Stimulated activated naive CD8-positive, alpha-beta T cell treated with anti-CD3 and anti-CD28 coated beads, Interleukin-15, amount 100 ng/mL, for 72 hours (primary cell): ENCODE measurements at places on chromosomes 3 and 15.

DNA sequence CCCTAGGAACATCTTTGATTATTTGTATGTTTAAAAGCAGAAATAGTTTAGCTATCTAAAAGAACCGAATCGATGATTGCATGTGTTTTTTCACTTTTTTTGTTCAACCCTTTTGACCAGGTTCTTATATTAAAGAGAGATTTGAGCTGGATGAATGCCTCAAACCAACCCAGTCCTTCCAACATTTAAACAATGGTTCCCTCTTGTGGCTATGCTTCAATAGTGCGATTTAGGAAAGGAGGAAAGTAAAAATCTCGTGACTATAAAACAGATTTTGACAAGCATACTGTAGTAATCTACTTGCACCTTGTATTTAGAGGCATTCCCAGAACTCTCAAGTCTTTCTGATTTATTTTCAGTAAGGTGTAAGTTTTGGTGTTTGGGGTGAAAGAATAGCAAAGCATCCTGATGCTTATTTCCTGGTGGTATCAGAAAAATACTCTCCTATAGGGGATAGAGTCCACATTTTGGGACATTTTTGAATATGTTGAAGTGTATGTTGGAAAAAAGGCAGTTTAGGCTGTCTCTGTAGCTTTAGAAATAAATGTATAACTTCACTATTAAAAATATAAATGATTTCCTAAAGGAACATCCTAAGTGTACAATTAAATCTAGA is 159.6 kb upstream of the KCNH8 start:
- no peak for DNase-seq

GRCh38 chr3:188624828-188625227 is 470.9 kb downstream of the LPP start:
- DNase-seq = no peak

DNA sequence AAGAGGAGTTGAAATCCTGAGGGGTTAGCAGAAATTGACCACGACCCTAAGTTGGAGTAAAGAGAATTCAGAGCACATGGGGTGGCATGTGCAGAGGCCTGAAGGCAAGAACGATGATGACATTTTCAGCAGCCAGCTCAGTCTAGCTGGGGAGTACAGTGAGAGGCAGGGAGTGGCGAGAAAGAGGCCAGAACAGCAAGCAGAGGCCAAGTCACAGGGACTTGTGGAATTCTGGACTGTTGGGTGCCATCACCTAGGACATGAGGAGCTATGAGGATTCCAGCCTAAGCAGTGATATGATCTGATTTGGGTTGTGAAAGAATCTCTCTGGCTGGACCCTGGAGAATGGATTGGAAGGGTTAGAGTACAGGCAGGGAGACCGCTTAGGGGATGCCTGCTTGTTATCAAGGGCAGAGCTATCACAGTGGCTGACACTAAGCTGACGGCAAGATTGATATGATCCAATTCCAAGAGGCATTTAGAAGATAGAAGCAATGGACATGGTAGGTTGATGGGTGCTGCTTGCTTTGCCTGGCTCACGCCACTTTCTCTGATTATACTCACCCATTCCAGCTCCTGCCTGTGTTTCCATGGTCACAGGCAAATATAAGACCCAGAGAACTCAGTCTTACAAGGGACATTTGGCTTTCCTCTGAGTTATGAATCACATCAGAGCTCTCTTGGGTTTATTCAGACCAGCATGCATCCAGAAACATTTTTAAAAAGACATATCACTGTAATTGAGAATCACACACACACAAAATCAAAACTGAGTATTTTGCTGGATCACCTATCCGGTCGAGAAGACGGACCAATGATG is 66.4 kb downstream of the LRTM1 start:
- no peak for DNase-seq

DNA sequence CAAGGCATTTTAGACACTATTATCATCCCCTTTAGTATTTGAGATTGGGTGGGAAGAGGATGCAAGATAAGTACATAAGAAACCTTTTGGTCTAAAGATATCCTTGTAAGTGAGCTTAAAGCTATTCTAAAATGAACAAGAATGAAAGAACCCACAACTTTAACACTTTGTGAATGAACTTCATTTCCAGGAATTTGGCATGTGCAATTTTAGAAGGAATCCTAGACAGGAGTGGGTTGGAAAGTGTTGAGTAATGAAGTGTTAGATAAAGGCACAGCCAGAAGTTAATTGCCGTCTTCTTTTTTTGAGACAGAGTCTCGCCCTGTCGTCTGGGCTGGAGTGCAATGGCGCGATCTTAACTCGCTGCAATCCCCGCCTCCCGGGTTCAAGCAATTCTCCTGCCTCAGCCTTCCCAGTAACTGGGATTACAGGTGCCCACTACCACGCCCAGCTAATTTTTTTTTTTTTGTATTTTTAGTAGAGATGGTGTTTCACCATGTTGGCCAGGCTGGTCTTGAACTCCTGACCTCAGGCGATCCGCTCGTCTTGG is 13.2 kb upstream of the TEX9 start:
- no peak for DNase-seq

- no peak for DNase-seq
These were observed 460.0 kb downstream of the PDCD6IP start for GRCh38 chr3:34258271-34258998.

DNA sequence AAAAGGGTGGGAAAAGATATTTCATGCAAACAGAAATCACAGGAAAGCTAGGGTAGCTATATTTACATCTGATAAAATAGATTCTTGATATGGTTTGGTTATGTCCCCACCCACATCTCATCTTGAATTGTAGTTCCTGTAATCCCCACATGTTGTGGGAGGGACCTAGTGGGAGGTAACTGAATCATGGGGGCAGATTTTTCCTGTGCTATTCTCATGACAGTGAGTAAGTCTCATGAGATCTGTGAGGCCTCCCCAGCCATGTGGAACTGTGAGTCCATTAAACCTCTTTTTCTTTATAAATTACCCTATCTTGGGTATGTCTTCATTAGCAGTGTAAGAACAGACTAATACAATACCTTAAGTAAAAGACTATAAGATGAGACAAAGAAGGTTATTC is 558.1 kb downstream of the RSL24D1 start:
- no peak for DNase-seq

- DNase-seq = no peak
These were observed 243.1 kb upstream of the SETMAR start for GRCh38 chr3:4060064-4060463.

DNA sequence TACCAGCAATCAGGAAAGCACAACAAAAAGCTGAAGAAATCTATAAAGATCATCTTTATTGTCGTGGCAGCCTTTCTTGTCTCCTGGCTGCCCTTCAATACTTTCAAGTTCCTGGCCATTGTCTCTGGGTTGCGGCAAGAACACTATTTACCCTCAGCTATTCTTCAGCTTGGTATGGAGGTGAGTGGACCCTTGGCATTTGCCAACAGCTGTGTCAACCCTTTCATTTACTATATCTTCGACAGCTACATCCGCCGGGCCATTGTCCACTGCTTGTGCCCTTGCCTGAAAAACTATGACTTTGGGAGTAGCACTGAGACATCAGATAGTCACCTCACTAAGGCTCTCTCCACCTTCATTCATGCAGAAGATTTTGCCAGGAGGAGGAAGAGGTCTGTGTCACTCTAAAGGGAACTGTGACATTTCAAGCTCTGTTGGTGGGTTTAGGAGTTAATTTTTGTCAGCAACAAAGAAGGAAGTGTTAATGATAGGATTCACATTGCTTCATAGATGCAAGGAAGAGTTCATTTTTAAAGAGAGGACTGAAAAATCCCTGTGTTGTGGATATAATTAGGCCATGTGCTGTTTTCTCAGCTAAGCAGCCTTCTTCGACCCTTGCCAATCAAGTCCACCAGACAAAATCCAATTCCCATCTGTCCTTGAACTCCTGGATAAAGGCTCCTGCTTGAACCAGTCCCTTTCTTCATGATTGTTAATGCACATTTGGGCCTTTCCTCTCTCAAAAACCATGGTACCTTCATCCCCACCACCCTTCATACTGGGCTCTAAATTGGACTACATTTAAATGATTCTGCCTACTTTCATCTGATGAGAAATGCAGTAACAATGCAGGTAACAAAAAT is 1.2 kb downstream of the GPR15 start:
- DNase-seq = no peak

GRCh38 chr3:93867425-93867824 is 106.3 kb downstream of the PROS1 start:
- DNase-seq = no peak

- no peak for DNase-seq
These were observed 220.6 kb downstream of the NLGN1 start for GRCh38 chr3:173618148-173618547.

GRCh38 chr15:80489030-80489594 is 84.9 kb downstream of the ARNT2 start:
- no peak for DNase-seq

DNA sequence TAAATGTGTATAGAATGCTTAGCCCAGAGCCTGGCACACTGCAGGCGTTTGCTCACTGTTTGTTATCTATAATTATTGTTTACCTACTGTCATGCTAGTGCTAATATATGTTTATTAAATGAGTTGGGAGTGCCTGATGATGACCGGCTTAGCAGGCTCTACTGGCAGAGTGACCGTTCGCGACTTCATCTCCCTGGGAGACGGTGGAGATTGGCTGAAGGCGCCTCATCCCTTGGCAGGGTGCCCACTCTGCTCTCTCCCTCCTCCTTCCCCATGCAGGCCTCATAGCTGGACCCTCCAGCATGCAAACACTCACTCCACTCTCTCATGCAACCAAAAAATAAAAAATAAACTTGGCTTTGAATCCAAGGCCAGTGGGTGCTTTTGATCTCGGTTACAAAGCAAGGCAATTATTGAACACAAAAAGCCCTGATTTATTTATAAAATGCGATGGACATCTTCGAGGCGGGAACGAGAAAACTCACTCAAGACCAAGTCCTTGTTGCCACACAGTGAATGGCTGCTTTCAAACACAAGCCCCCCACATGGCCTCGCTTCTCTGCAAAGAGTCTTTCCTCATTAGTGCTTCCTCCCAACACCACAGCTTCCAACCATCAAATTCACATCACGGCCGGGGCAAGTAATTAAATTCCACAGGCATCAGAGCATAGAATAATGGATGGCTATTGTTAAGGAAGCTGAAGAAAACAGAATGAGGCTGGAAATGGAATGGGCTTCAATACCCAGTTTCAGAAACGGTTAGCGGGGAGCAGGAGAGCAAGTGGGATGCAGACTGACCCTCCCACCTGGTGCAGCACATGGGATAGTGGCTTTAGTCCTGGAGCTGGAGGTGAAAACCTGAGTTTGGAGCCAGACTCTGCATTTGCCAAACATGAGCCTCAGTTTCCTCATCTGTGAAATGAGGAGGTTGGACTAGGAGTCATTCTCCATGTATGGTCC is 135.7 kb upstream of the RAD18 start:
- DNase-seq = no peak

GRCh38 chr15:31484986-31485385 is 158.4 kb downstream of the KLF13 start:
- DNase-seq = no peak

GRCh38 chr3:115628075-115628412 is 4.7 kb downstream of the GAP43 start:
- no peak for DNase-seq

GRCh38 chr15:76418352-76419140 is 82.0 kb downstream of the ISL2 start:
- DNase-seq = no peak
